ENCODE measurements at places on chromosomes 16 and 17. TPM values are rescaled to one million over a fixed set of nuclear protein-coding genes. Genes with fewer than 3 reads are reported as not detected.

The EPOP gene
- total RNA-seq, result 0.99 TPM

The SYCE1L gene
- total RNA-seq, result 0.50 TPM

The BRCA1 gene
- 7.3 TPM for total RNA-seq

The OTOP3 gene
- total RNA-seq, result not detected

The MMP28 gene
- not detected for total RNA-seq

The SHPK gene
- total RNA-seq, result 18.2 TPM

The TMEM98 gene
- 255 TPM for total RNA-seq

The TOP2A gene
- total RNA-seq, result 149 TPM

All from smooth muscle cell of trachea (primary cell).